NCI-H446 treated with DMSO at 0.1 percent for 48 hours (cell line): ENCODE measurements at places on chromosomes 3 and 15.

- DNase-seq: no peak
Measured at GRCh38 chr3:108669208-108669607, 79.7 kb downstream of the DZIP3 start.

DNA sequence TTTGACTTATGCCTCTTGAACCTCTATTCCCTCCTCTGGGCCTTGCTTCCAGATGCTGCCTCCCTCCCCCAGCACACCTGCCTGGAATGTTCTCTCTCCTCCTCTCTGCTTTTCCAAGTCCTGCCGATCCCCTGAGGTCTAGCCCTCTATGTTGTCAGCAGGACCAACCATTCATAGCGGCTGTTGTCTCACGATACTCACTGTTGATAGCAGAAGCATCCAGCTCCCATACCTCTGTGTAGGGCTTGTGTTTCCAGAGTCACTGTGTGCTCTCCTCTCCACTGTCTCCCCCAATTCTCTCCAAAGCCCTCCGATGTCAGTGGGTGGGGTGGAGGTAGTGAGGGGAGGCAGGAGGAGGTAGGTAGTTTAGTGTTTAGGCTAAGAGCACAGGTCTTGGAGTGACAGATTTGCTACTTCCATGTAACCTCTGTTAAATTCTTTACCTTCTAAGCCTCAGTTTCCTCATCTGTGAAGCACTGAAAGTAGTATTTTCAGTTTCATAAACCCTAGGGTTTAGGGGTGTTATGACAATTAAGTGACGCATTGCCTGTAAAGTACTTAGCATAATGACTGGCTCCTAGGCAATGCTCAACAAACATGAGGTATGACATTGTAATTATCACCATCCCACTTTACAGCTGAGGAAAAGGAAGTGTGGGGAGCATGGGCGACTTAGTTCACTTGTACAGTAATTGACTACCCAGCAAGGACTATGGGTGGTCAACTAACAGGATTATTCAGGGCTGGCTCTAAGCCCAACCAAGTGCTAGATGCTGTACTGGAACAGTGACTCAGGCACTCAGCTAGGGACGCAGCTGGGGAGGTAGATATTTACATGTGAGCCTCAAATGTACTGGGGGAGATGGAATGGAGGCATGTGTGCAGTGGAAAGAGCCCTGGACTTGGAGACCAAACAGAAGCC lies 122.8 kb downstream of the CACNA1D start:
- no peak for DNase-seq

- DNase-seq: no peak
Measured at GRCh38 chr15:94563456-94563855, 332.1 kb downstream of the MCTP2 start.

- no peak for DNase-seq
Measured at GRCh38 chr15:68210409-68210756, 5.3 kb upstream of the CALML4 start.

- DNase-seq: no peak
Measured at GRCh38 chr3:108548886-108549285, 38.5 kb upstream of the MYH15 start.

DNA sequence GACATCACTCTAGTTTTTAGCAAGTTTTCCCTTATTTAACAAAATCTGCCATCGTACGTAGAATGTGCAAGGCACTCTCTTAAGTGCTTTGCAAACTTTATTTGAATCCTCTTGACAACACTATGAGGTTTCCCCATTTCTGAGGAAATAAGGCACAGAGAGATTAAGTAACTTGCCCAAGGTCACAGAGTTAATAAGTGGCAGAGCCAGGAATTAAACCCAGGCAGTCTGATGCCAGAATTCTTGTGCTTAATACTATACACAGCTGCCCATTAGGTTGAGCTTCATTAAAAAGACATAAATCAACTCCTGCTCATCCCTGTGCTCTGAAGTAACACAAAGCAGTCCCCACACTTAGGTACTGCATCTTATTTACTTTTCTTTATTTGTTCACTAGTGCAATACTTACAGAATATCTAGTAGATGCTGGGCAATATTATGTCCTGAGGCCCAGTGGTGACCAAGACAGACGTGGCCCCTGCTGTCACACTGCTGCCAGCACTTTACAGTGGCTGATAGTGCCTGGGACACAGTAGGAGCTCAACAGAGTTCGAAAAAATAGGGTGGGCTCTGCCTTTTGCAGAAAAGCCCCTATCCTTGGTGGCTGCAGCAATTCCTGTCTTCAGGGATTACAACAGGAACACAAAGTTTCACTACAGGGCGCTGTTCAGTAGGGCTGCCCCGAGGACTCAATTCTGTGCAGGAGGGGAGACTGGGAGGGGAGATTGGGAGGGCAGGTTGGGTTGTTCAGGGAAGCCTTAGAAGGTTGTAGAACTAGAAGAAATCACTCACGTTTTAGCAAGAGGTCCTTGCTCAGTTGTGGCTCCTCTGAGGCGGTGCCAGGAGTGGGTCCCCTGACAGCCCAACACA lies 138.3 kb upstream of the TPM1 start:
- DNase-seq: no peak
